ENCODE measurements at places on chromosomes 3 and 15. TPM values are rescaled to one million over a fixed set of nuclear protein-coding genes. Genes with fewer than 3 reads are reported as not detected.

The ACOX2 gene
- not detected for total RNA-seq

The SLC38A3 gene
- total RNA-seq = not detected

DNA sequence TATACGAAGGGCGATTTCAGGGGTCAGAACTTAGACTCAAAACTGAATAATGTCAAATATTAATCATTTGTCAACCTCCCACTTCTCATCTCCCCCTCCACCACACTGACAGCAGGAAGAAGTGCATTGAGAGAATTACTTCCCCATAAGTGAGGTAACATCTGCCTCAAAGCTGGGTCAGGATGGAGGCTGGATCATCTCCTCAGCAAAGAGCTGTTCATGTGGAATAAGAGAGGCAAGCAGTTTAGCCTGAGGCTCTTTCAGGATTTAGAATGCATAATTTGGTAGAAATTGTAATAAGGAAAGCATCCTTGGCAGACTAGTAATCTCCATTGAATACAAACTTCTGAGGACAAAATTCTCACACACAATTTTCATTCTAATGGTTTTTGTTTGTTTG lies 512.1 kb downstream of the ROBO1 start:
- no peak for DNase-seq

- no peak for DNase-seq
Measured at GRCh38 chr15:91281947-91282346, 181.9 kb downstream of the SV2B start.

DNA sequence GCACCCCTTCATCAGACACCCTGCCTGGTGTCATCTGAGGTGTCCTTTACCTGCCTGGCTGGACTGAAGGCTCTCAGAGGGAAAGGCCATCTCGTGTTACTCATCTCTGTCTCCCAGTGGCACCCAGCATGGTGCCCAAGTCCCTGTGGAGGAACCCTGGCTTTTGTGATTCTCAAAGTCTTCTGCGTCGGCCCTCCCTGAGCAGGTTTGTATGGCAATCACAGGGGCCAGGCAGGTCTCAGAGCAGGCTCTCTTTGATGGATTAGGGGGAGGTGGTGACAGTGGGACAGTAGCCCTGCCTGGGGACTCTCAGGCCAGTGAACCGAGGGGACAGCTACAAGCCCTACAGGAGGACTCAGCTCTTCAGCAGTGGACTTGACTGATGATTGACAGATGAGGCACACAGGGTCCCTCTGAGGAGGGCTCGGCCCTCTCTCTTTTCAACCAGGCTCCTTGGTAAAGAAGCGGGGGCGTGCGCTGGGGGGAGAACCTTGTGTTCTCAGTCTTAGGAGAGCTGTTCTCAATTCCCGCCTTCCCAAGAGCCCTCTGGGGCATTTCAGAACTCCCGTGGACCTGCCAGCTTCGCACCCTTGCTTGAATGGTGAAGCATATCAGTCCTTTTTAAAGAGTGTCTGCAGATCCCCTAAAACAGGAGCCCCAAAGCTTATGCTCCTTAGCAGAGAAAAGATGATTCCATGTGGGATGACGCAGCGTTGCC lies 108.3 kb downstream of the VGLL4 start:
- DNase-seq = no peak

- no peak for DNase-seq
Measured at GRCh38 chr3:66706890-66707289, 206.1 kb upstream of the LRIG1 start.
